ENCODE measurements at places on chromosomes 2 and 18. TPM values are rescaled to one million over a fixed set of nuclear protein-coding genes. Genes with fewer than 3 reads are reported as not detected.

GRCh38 chr2:162888652-162889051 lies 50.1 kb upstream of the KCNH7 start:
- no peak overlapping the region for H3K4me3 ChIP-seq
- no peak overlapping the region for H3K27ac ChIP-seq
- H3K27me3 ChIP-seq: no peaks in the 10 kb centered on the region

GRCh38 chr2:234406085-234406484 lies 90.8 kb downstream of the ARL4C start:
- H3K27ac ChIP-seq: no peak overlapping the region
- no peaks in the 10 kb centered on the region for H3K27me3 ChIP-seq
- no peak for DNase-seq
- no peaks in the 10 kb centered on the region for H3K4me1 ChIP-seq
- no peak overlapping the region for H3K4me3 ChIP-seq

- no peak overlapping the region for H3K4me3 ChIP-seq
- DNase-seq: no peak
- no peaks in the 10 kb centered on the region for H3K4me1 ChIP-seq
- no peak overlapping the region for H3K27ac ChIP-seq
Measured at GRCh38 chr18:65821911-65822310, 71.1 kb downstream of the CDH7 start.

DNA sequence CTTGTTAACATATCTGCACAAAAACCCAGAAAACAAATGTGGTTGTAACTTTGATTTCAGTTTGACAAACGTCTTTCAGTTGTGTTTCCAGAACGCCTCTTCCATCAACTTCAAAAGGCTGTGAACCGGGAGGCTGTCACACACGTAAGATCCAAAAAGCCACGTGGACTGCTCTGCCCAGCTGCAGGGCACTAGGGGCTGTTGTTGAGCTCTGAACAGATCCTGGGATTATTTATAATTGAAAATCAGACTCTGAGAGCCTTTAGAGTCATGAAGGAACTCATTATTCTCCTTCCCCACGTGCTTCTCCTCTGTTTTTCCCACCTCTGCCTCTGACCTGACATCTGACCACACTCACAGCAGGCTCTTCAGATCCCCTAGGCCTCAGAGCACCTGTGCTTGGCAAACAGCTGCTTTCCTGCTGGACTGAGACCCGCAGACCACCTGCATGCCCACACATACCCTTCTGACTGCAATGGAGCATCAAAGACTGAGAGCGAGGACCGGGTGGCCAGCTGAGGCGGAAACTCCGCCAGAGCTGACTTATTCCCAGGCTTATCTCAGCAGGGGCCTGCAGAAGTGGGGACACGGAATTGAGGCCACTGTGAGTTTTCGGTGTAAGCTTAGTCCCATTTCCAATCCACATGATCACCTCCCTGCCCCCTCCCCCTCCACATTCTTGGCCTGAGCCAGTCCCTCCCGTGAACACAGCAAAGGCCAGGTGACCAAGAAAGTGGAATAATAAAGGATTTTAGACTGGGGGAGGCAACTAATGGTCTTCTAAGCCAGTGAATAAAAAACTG lies 114.8 kb downstream of the ATL2 start:
- peaks cover 23% of the 10 kb centered on the region for H3K4me1 ChIP-seq
- H3K36me3 ChIP-seq: no peaks in the 10 kb centered on the region
- no peaks in the 10 kb centered on the region for H3K27me3 ChIP-seq
- no peak for DNase-seq

DNA sequence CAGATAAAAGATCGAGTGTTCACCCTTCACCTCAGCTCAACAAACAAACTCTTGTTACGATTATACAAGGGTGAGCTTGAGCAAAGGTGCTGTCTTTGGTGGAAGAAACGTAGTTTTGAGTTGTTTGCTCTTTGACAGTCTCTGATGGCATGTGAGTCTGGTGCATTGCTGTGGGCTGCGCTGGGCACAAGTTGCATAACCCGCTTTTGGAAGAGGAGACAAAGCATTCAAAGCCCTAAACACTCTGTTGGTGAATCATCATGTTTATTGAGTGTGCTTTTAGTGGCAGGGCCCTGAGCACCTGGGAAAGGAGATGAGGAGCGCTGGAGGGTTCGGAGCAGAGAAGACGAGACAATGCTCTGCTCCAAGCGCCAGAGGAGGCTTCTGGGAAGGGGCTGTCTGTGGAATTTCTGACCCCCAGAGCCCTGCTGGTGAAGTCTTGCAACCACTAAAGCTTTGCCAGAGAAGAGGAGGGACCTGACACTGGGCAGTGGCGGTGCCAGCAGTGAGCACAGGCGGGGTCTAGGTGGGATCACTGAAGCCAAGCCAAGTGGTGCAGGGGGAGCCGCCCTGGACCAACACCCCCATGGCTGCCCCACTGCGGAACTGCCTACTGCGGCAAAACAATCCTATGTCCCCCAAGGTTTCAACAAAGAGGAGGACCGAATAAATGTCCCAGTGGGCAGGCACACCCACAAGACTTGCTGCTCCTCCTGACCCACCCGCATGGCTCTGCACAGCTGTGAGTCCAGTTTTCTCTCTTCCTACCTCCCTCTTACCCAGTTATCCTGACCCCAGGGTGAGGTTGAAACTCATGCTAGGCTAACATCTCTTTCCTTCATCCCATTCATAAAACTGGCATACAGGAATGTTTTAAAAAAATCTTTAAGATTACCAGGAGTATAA lies 64.0 kb downstream of the TNFRSF11A start:
- no peak for DNase-seq
- H3K36me3 ChIP-seq: no peaks in the 10 kb centered on the region
- H3K4me1 ChIP-seq: no peaks in the 10 kb centered on the region

GRCh38 chr2:102236132-102236531 lies 49.3 kb downstream of the IL1RL2 start:
- H3K36me3 ChIP-seq: no peaks in the 10 kb centered on the region
- DNase-seq: no peak
- H3K4me1 ChIP-seq: peaks cover 3% of the 10 kb centered on the region
- H3K27me3 ChIP-seq: no peaks in the 10 kb centered on the region

GRCh38 chr18:31245820-31246219 lies 72.1 kb upstream of the DSG1 start:
- H3K27ac ChIP-seq: no peak overlapping the region
- H3K27me3 ChIP-seq: no peaks in the 10 kb centered on the region
- no peak for DNase-seq
- no peak overlapping the region for H3K4me3 ChIP-seq

DNA sequence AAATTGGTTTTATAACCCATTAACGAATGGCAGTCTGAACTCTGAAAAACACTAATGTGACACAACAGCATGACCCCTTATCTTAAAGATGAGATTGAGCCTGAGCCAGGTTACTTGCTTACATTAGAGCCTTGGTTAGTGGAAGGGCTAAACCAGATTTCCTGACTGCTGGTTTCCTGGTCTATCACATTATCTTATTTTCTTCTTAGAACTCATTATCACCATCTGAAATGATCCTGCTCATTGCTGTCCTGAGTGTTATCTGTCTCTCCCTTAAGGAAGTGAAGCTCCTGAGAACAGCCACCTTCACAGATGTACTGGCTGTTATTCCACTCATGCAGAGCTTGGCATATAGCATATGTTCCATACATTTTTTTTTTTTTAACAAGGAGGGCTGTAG lies 9.0 kb upstream of the NRP2 start:
- H3K27ac ChIP-seq: no peak overlapping the region
- no peak for DNase-seq
- H3K36me3 ChIP-seq: no peaks in the 10 kb centered on the region
- no peak overlapping the region for H3K4me3 ChIP-seq
- no peaks in the 10 kb centered on the region for H3K4me1 ChIP-seq

- no peaks in the 10 kb centered on the region for H3K27me3 ChIP-seq
- no peak overlapping the region for H3K27ac ChIP-seq
- DNase-seq: no peak
- no peaks in the 10 kb centered on the region for H3K36me3 ChIP-seq
Measured at GRCh38 chr2:226578879-226579278, 220.7 kb downstream of the IRS1 start.

GRCh38 chr2:221485503-221485870 lies 86.6 kb downstream of the EPHA4 start:
- no peaks in the 10 kb centered on the region for H3K36me3 ChIP-seq
- H3K4me3 ChIP-seq: no peak overlapping the region
- H3K27me3 ChIP-seq: no peaks in the 10 kb centered on the region
- H3K4me1 ChIP-seq: peaks cover 4% of the 10 kb centered on the region
- DNase-seq: no peak

The TMEM200C gene
- total RNA-seq: 3.3 TPM

The FMNL2 gene
- 16.8 TPM for total RNA-seq
